ENCODE measurements at places on chromosomes 2 and 18.

DNA sequence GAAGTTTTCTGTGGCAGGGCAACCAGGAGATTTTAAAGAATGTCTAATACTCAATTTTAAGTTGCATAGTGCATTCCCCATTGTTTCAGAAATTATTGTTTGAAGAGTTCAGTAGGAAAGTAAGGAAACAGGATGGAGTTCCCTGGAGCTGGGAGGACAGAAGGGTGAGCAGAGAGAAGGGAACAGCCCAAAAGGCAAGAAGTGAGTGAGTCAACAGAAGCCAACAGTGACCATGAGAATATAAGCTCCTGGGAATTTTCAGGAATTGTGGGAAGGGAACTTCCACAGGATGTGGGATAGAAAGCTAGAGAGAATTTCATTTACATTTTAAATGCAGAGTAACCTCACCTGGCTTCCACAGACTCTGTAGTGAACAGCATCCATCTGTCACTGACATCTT, 268.1 kb upstream of the ATP5MC3 start:
- no peak for DNase-seq

- peak; percentile 8 for DNase-seq
These were observed 256.3 kb upstream of the PKDCC start for GRCh38 chr2:41791523-41791922.

GRCh38 chr2:213286161-213286560, 1.9 kb downstream of the SPAG16 start:
- no peak for DNase-seq

DNA sequence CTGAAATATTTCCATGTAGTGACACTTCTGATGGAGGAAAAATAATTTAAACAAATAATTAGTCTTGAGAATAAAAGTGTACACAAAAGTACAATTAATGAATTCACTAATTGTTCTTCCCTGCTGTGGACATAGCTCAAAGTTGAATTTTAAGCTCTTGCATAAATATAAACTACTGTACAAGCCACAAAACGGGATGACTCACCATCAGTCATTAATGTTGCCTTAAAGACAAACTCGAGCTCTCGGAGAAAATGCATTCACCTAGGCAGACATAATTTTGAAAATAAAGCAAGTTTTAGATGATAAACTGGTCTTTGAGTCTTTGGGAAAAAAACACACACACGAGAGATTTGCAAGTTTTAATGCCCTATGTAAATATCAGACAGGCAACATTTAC, 436.4 kb downstream of the ZNF521 start:
- no peak for DNase-seq

- DNase-seq: no peak
These were observed 18.1 kb upstream of the LOXHD1 start for GRCh38 chr18:46675112-46675511.

DNA sequence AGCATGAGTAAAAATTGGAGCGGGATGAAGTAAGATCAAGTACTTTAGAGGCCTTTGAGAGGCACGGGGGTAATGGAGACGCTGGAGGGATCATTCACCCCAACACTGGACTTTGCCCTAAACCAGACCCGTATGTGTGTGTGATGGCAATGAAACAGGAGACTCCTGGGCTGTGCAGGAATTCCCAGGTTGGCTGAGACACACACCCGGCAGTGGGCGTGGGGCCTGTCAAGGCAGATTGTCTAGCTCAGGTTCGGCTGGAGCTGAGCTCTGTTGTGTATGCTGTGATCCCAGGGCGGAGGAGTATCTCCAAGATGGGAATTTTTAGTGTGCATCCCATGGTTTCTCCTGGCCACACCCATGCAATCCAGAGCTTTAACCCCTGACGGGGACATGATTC, 83.2 kb upstream of the MC2R start:
- DNase-seq: no peak

DNA sequence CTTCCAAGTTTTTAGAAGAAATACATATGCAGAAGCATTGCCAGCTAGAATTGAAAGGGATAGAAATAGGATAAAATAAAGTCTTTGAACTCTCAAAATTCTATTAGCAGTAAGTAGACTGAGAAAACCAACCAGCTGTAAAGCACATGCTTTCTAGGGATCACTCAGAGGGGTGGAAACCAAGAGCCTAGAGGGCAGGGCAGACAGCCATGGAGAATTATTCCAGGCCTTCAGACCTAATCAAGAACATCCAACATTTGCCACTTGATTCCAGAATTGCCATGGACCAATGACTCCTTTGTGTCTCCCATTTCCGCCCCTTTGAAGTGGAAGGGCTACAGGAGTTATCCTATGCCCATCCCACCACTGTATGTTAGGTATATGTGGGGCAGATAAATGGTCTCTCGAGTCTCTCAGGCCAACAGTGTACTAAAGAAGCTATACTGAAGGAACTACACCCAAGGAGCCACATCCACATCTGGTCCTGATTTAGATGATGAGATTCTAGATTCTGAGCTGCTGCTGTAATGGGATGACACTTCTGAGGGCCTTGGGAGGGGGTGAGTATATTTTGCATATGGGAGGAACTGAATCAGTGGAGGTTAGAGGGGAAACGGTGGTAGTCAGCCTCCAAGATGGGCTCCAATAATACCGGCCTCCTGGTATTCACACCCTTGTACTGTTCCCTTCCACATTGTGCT, 4.0 kb downstream of the FARSB start:
- no peak for DNase-seq

- no peak for DNase-seq
These were observed 797.5 kb upstream of the ID2 start for GRCh38 chr2:7884338-7884737.

- no peak for DNase-seq
These were observed 27.3 kb downstream of the DCDC2C start for GRCh38 chr2:3730646-3731045.

- no peak for DNase-seq
These were observed 67.6 kb downstream of the SOWAHC start for GRCh38 chr2:109681633-109682380.
